Stromal cell of bone marrow (primary cell): ENCODE measurements at places on chromosomes 3 and 15.

DNA sequence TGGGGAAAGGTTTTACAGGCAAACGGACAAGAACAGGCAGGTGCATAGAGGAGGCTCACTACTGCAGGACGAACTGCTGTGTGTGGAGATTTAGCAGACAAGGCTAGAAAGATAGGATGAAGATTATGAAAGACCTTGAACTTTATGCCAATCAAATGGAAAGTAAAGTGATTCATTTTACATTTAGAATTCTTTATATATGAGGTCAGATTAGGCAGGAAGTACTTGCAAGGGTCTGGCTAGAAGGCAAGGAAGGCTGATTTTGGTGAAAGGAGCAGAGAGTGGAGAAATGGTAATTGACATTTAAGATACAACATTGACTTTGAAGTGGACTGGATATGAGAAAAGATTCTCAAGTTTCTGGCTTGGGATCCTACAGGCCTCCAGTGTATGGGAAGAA, 33.6 kb downstream of the PLSCR4 start:
- no peak for DNase-seq

- DNase-seq: no peak
Observed at GRCh38 chr3:101099791-101100190, 106.6 kb upstream of the ABI3BP start.

DNA sequence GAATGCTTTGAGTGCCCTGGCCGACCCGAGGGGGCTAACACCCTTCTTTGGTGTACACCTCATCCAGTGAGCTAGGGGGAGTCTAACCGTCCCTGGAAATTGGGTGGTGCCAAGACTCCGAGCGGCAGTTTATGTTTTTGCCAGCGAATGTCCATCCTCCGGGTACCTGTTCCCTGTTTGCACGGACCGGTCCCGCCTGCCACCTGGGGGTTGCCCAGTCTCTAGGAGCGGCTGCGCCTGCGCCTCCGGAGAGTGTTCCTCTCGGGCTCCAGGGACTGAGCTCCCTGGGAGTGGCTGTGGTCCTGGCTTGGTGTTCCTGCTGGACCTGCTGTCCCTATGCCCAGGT, 913 bp upstream of the WNT7A start:
- no peak for DNase-seq

- DNase-seq: no peak
Observed at GRCh38 chr3:150528354-150528797, 17.9 kb downstream of the SERP1 start.

GRCh38 chr3:151306168-151306810, 10.3 kb downstream of the GPR87 start:
- no peak for DNase-seq

DNA sequence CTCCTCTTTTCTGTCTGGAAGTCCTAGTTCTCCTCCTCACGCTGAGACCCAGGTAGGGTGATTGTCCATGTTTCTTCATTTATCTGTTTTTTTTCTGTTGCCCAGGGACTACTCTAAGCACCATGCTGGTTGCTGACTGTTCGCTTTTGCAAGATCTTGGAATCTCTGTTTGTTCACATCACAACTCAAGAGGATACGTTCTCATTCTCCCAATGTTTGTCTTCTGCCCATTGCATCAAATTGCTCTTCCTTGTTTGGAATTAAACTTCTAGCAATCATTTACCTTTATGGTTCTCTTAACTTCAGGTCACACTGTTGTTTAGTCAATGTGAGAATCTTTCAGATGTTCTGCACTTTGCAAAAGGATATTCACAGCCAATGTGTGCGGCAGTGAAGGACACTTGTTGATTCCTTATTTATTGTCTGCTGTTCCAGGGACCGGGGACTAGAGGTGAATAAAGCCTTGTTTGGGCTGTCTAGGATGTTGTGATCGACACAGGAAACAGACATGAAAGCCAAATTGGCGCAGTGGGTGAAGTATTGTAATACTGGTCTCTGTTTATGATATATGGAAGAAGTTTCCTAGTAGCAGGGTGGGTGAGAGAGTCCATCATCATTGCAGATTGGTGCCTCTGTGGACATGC, 24.5 kb downstream of the LPP start:
- no peak for DNase-seq

DNA sequence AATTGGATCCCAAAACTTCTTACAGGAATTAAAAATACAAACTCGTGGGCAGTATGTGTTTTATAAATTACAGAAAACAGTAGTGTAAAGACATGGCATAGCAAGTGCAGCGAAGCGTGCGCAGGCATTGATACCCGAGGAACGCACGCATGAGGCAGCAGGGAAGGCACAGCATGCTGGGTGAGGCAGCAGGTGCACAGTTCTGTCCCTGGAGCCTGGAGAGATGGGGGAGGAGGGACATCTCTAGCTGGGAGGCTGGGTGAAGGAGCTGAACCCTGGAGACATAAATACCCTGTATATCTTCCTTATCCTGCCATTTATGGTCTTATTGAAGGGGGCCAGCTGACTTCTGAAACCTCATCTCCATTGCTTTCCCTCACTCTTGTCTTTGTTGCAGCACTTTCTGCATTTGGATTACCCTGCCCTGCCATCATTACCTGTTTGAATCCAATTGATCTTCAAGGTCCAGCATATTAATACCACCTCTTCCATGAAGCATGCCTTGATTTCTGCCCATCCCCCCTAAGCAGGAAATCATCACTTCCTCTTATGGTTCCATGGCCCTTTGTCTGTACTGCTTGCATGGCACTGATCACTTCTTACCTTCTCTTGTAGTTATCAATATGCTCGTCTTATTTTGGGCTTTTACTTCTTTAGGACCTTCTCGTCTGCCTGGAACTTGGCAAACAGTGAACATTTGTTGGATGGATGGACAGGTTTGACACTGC, 20.5 kb downstream of the LPP start:
- no peak for DNase-seq

GRCh38 chr15:77860071-77860691, 217.3 kb downstream of the TBC1D2B start:
- no peak for DNase-seq

- no peak for DNase-seq
Observed at GRCh38 chr3:16504242-16504641, 9.3 kb downstream of the RFTN1 start.

DNA sequence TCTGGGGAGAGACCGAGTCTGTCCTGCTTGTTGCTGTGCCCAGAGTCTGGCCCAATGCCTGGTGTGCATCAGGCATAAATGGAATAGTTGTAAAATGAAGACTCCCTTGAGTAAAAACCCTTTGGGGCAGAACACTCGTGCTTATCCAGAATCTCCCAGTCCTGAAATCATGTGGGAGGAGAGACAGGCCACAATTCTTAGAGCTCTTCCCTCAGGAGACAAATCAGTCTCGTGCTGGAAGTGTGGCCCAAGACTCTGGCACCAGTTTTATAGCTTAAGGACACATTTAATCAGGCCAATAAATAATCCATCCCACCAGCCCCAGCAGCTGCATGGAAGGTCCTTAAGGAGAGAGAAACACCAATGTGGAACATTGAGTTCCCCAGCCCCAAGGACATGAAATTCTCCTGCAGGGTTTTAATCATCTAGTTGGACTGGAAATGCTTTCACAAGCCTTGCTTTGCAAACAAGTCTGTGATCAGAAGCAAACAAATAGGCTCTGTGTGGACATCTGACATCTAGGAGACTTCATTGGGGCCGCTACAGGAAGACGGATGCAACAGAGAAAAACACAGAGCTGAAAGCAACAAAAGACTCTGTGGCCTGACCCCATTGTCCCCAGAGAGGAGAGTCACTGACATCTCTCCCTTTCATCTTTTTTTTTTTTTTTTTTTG, 70.4 kb downstream of the LSM3 start:
- no peak for DNase-seq

DNA sequence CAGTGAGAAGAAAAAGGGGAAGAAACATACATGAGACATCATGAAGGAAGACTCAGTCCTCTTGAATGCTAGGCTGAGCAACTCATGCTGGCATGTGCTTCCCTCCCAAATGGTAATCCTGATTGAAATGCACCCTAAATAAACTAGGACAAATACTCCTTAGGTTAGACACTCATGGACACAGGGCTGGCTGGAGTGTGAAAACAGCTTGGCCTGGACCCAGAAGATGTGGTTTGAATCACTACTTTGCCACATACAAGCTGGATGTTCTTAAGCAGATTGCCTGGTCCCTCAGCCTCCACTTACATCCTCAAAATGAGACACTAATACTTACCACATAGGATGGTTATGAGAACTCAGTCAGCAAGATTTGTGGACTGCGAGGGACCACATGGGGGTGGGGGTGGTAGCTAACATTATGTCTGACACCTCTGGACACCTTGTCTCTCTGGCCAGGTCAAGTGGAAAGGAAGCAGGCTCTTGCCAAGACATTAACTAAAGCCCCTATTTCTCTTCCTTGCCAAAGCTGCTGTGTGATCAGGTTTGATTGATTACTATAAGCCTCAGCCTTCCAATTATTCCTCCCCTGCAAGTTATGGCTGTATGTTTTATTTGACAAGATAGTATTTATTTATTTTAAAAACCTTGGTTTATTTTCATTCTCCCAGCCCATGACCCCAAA, 138.9 kb upstream of the SLC7A14 start:
- peak; percentile 93 for DNase-seq

GRCh38 chr3:42983927-42984326, 4.8 kb downstream of the GASK1A start:
- no peak for DNase-seq
